ENCODE measurements at places on chromosomes 13 and 19. TPM values are rescaled to one million over a fixed set of nuclear protein-coding genes. Genes with fewer than 3 reads are reported as not detected.

DNA sequence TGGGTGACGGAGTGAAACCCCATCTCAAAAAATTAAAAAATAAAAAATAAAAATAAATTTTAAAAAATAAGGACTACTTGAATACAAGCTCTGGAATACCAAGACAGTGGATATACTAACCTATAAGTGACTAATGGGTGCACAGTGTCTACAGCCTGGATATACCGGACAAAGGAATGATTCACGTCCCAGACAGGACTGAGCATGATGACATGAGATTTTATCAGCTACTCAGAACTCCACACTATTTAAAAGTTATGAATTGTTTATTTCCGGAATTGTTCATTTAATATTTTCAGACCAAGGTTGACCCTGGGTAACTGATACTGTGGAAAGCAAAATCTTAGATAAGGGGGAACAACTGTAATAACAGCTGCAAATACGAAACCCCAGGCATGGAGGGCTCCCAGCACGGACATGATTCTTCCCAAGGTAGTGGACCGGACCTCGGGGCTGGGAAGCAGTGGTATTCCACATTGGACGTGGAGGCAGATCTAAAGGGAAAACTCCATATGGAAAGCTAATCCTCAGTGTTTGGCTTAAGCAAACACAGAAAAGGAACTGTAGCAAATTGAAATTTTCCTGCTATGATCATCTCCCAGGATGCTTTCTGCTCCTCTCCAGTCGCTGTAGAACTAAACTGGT is 102.6 kb upstream of the TSHZ3 start:
- DNase-seq = no peak

- DNase-seq = no peak
Measured at GRCh38 chr13:101152184-101152583, 264.1 kb downstream of the NALCN start.

Gene KLF5
- 2.6 TPM for total RNA-seq

GRCh38 chr13:85379433-85379832 is 419.8 kb downstream of the SLITRK6 start:
- DNase-seq = no peak

Gene TEX101
- not detected for total RNA-seq

- no peak for DNase-seq
Measured at GRCh38 chr19:43700395-43701000, 15.4 kb upstream of the IRGC start.

DNA sequence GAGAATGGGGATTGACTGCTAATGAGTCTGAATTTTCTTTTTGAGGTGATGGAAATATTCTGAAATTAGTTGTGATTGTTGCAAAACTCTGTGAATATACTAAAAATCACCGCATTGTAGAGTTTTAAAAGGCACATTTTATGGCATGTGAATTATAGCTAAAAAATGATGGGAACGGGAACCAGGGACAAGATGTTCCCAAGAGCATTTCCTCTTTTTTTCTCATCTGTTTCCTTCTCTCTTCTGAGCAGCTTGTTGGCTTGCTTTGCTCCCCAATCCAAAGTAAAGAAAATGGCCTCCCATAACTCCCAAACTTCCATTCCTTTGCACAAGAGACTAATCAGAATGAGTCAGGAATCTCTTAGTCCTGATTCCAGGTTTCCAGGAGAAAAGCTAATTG is 459.2 kb downstream of the TSHZ3 start:
- DNase-seq = no peak

Gene ZNF728
- 3.4 TPM for total RNA-seq

DNA sequence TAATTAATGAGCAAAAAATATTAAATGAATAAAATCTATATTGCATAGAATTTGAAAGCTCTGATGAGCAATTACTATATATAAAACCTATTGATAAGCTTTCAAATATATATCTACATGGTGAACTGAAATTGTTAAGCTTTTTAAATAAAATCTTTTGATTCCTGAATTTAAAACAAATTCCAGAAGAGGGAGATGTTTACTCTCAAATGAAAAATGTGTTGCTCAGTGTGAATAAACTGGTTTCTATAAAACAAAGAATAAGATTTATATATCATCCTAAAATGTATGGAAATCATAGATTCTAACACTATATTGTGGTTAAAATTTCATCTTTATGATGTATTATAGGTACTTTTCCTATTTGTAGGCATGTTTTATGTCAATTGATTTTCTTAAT is 171.5 kb upstream of the SLITRK6 start:
- DNase-seq = no peak

DNA sequence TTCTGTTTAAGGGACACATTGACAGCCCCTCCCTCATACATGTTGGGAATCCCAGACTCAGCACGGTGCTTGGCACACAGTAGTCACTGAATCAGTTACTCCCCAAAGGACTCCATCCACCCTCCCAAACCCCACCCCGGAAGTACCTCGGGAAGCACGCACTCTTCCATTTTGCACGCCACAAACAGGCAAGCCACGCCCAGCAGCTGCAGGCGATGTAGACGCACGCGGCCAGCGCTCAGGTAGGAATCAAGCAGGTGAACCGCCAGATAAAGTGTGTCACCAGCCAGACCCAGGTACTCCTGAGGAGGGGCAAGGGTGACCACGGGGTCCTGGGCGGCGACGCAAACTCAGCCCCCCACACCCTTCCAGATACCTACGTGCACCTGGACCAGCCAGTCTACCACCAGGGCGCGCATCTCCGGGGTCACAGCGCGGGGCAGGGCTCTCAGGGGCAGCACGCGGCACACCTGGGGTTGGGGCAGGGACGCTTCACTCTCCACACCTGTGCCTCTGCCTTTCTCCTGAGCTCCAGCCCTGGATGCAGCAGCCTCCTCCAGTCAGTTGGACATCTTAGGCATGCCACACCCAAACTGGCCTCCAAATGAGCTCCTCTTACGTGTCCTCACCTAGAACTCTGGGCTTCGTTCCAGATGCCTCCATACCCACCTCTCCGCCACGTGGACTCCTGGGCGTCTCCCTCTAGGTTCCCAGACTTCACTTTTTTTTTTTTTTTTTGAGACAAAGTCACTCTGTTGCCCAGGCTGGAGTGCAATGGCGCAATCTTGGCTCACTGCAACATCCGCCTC is 1.9 kb downstream of the CCNP start:
- DNase-seq = no peak

DNA sequence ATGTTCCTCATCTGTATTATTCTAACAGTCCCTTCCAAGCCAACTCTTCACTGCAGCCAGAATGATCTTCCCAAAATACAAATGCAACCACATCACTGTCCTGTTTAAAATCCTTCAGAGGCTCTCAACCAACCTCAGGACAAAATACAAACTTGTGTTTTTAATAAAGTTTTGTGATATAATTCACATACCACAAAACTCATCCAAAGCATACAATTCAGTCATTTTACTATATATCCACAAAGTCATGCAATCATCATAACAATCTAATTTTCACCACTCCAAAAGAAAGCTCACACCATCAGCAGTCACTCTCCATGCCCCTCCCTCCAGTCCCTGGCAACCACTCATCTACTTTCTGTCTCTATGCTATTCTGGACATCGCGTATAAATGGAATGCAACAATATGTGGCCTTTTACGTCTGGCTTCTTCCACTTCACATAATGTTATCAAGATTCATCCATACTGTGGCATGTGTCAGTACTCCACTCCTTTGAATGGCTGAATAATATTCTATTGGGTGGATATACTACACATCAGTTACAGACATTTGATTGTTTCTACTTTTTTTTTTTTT is 81.7 kb upstream of the DOCK9 start:
- no peak for DNase-seq

Gene PRODH2
- not detected for total RNA-seq

Gene TEX26
- total RNA-seq = not detected

Gene FCER2
- total RNA-seq = 1.5 TPM

Gene TPTE2
- total RNA-seq = not detected

DNA sequence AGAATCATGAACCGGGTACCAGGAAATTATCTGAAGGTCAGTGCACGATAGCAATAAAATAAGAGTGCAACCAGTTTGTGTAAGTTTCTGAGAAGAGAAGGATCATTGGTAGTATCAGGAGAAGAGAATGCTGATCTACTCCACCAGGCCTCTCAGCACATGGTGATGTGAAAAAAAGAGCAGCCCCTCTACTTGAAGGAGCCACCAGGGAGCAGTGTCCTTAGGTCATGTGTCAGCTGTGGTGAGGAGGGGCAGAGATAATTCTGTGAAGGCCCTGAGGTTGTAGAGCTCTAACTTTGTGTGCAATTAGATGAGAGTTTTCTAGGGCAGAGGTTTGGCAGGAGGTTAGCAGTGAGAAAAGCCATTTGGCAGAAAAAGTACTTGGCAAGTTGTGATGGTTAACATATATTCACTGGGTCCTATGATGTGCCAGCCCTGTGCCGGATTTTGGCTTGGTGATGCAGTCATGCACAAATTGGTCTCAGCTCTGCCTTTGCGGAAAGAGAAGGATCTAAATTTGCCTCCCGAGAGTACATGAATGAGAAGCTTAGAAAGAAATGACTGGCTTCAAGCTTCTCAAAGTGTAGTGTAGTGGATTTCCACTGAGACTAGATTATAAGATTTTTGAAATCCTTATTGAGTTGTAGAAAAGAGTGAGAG is 19.2 kb upstream of the ZC3H13 start:
- DNase-seq = no peak

DNA sequence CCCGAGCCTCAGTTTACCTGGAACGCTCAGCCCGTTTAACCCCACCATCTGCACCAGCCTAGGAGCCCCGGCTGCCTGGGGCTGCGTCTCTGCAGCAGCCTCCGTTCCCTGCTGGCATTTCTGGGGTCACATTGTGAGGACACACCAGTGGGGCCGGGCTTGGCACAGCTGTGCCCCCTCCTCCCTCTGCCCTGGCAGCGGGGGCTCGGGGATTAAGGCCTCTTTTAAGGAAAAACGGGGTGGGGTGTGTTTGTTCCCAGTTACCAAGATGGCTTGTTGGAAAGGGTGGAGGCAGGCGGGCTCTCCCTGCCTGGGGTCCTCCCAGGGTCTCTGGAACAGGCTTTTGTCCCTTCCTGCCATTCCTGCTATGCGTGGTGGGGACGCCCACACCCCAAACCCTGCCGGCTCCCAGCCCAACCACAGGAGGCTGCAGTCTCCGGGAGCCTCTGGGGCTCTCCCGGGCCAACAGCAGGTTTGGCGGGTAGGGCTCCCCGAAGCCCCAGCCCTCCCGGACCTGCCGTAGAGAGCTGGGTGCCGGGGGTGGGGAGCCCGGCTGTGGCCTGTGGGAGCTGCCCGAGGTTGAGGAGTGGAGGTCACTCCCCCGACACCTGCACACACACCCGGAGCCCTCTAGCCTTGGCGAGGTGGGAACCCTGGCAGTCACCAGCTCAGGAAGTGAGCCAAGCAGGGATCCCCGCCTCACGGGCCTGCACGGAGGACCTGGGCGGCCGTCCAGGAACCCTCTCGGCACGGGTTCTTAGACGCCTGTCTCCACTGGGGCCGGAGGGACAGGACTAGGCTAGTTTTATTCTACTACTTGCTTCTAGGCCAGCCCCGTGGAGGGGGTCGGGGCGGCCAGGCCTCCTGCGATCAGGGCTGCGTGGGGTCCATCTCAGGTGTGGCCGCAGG is 36.9 kb downstream of the GADD45B start:
- no peak for DNase-seq

GRCh38 chr13:28047757-28048388 is 52.5 kb downstream of the FLT3 start:
- no peak for DNase-seq

DNA sequence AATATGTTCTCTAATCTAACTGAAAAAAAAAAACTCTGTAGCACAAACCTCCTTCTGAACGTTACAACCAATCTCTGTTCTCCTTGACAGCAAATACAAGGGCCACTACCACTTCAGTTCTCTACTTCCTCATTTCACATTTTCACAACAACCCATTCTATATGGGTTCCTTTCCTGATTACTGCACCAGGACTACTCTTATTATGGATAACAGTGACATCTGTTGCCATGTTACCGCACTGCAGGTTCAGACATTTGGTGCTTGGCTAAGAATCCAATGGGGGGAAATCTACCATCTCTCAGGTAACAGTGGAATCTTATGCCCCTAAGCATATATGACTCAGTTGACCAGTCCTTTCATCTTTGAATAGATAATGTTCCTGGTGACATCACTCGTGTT is 11.6 kb upstream of the FPR3 start:
- DNase-seq = no peak

Gene RINL
- 5.5 TPM for total RNA-seq

DNA sequence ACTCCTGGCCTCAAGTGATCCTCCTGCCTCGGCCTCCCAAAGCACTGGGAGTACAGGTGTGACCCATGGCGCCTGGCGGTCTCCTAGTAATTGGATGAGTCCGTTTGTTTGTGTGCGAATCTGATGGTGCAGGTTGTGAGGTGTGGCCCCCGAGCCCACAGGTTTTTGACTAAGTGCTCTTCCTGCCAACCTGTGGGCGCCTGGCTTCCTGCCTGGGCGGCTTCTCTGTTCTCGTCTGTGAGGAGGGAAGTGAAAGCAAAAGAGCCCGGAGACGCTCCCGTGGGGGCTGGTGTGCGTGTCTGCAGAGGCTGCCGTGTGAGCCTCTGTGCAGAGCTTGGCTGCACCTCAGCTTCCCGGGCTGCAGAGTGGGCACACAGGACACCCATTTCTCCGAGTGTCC is 10.0 kb downstream of the ARHGAP45 start:
- DNase-seq = no peak

Gene SAFB
- total RNA-seq = 101 TPM

Gene NTF4
- not detected for total RNA-seq

Data from thoracic aorta (tissue), 2 donors.